Ascending aorta (tissue), 2 donors: ENCODE measurements at places on chromosomes 11 and 22.

GRCh38 chr11:860234-861104, 17.8 kb downstream of the TSPAN4 start:
- DNase-seq = no peak

GRCh38 chr11:61926235-61926634, 8.9 kb upstream of the RAB3IL1 start:
- DNase-seq = no peak

DNA sequence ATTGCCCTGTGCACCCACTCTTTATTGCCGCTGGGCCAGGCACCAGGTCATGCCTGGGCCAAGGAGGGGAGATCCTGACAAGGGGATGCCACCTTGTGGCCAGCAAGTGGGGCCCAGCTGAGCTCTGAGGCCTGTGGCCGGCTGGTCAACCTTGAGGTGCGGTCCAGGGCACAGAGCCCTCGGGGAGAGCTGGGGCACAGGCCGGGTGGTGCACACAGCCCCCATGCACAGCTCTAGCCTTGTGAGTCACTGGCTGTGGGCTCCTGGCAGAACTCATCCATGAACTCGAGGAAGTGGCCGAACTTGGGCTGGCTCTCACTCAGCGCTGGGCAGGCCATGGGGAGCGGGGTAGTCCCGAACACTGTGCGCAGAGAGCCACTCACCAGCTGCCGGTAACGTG, 94.3 kb downstream of the RNF169 start:
- DNase-seq = no peak

DNA sequence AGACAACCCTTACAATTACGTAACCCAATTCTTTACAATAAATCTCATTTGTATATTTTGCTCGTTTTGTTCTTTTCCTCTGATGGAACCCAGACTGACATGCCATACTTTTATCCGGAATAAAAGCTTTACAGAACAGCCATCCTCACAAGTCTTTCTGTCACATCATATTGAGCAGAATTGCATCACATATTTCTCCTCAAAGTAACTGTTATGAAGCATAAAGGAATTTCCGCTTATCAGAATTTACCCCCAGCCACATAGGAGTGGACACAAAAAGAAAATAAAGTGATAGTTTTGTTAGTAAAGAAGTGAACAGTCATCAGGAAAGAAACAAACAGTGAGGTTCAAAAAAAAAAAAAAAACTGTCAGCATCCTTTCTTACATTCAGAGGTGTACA, 539.5 kb upstream of the LUZP2 start:
- DNase-seq = no peak

- no peak for DNase-seq
These were observed 71.5 kb downstream of the LINC01488 start for GRCh38 chr11:69552951-69553350.

DNA sequence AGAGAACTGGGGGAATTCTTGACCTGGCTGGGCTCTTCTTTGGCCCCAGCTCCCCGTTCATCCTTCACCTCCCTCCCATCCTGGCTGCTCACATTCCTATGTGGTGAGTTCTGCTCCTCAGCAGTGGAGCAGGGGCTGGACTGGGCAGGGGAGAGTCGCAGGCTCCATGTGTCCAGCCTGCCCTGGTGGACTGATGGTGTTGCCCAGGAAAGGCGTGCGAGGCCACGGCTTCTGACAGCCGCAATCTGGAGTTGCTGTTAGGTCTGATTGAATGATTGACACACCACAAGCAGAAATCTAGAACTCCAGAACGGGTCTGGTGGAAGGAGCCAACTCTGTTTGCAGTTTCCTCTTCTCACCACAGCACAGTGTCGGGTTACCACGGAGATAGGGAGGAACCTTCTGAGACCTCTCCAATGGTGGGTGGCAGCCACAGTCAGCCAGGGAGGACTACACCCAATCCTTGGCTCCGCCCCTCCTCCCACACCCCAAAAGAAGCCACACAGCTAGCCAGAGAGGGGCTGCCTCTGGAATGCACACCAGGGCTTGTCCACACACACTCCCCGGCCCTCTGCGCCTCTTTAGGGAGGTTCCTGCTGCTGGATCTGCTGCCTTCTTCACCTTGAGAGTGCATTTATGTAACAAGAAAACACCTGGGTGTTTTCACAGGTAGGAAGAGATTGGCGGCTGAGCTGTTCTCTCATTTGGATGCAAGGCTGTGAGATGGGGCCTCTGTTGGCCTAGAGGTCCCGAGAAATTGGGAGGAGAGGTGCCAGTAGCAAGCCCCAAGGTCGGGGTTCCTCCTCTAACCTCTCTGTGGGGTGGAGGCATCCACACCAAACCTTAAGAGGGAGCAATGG, 56.4 kb upstream of the CD44 start:
- DNase-seq = peak; percentile 81

GRCh38 chr22:28247667-28248363, 328.8 kb upstream of the PITPNB start:
- DNase-seq = no peak

- no peak for DNase-seq
These were observed 116.3 kb downstream of the STK33 start for GRCh38 chr11:8477680-8478079.
